ENCODE measurements at places on chromosomes 12 and 14.

GRCh38 chr14:69045857-69046475 is 66.9 kb upstream of the ACTN1 start:
- DNase-seq, result no peak

DNA sequence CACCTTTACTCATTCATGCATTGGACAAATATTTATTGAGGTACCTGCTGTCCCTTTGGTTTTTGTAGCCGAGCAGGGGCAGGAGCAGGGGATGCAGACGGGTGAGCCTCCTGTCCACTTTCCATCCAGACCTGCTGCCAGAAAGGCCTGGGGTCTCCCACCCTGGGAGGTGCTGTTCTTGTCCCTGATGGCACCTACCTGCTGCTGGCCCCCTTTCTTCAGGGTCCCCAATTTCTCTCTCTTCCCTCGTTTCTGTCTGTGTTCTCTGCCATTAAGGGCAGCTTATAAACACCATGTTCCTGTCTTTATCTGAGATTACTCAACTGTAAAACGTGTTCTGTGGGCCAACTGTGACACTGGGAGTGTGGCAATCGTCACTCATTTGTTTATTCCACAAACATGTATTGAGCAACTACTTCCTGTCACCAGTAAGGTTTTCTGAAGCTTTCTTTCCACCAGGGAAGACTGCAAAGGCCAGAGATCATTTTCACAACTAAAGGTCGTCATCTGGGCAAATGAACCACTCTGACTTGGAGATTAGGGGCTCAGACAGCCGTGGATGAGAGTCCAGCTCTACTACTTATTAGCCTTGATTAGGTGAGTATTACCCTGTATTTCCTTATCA is at the start of gene HAL:
Gene HAL, minus strand, starts transcription at position 311 of the 625 bp plus-strand sequence. CDS start 434 bp downstream, outside the sequence.
- DNase-seq, result no peak

DNA sequence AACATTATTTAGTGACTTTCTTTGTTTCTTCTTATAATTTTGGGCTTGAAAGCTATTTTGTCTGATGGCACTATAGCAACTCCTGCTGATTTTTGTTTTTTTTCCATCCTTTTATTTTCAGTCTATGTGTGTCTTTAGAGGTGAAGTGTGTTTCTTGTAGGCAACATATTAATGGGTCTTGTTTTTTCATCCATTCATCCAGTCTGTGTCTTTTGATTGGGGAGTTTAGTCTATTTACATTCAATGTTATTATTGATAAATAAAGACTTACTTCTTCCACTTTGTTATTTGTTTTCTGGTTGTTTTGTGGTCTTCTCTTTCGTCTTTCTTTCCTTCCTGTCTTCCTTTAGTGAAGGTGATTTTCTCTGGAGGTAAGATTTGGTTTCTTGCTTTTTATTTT is 198.0 kb downstream of the CRADD start:
- no peak for DNase-seq

DNA sequence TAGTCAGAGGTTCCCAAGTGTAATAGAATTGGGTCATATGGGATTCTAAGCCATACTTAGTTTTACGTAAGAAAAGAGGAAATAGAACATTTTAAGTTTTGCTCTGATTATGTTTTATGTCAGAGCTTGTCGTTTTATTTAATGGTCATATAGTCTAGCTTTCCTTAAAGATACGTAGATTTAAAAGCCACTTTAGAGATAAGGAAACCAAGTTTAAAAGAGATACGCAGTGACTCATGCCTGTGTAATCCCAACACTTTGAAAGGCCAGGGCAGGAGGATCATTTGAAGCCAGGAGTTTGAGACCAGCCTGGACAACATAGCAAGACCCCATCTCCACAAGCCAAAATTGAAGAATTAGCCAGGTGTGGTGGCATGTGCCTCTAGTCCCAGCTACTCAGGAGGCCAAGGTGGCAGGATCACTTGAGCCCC is 19.5 kb downstream of the MAPK1IP1L start:
- DNase-seq, result no peak

DNA sequence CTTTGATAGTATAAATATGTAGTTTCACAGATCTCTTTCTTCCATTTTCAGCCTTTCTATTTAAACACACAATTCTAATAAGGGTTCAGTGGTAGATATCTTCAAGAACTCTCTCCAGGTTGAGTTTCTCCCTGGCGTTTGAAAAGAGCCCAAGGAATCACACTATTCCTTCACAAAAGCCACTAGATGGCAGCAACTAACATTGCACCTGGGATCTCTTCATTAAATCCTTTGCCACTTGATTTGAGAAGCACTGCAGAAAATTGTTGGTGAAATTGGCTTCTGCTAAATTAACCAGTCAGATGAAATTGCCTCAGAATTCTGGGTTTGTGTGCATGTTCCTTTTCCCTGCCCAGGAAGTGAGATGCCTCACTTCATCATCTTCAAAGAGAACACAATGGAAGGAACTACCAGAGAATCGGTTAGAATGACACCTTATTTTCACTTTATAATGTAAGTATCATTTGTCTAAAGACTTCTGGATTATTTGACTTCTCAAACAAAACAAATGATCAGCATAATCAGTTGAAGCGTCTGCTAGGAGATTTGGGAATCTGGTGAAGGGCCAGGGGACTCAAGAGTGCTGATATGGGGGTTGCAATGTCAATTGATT is 6.8 kb downstream of the CCDC198 start:
- DNase-seq, result no peak

DNA sequence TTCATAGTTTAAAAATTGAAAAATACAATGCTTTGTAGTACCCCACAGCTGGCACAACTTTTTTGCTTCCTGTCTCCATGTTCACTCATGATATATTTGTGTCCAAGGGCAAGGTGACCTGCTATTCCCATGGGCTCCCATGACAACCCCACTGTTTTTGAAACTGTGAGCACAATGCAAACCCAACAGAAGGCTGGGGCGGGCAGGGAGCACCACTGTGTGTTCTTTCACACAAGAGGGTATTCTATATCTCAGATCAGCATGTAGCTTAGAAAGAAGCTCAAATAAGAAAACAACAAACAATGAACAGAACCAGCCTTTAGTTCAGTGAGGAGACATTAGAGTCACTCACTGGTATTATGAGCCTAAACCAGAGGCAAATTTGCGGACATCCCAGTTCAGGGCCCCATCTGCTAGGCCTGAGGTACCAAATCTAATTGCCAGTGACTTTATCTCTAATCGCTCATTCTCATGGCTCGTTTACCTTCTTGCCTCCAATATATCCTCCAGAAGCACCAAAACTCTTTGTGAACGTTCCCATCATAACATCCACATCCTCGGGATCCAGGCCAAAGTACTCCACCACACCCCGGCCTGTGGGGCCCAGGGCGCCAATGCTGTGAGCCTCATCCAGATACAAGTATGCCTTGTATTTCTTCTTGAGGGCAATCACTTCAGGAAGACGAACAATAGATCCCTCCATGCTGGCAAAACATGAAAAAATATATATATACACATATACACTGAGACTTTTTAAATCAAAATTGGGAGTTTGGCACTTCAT is 56.4 kb upstream of the ISM2 start:
- DNase-seq, result no peak

DNA sequence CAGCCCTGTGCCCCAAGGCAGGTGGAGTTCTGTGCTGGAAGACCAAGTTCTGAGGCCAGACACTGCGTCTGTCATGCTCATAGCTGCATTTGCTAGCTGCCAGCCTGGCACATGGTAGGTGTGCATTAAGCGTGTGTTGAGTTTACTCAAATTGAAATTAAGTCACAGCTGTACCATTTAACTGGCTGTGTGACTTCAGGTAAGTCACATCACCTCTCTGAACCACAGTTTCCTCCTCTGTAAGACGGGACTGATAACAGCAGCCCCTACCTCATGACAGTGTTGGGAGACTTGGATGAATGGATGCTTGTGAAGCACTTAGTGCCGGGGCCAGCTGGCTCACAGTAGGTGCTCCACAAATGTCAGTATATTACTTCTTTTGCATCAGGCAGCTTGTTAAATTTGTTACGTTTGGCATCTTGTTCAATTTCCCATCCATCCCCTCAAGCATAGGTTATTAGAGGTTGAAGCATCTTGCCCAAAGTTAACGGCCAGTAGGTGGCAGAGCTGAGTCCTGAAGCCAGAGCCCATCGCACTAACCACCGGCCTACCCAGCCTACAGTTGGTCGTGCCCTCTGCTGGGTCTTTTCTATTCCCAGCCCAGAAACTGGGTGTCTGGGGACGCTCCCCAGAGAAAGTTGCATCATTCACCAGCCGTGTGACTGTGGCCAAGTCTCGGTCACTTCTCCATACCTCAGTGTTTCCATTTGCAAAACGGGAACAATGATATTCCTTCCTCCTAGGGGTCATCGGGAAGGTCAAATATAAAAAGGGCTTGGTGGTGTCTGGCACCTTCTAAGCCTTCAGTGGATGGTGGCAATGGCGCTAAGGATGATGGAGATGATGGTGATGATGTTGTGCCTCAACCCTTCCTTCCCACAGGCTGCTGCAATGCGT is 4.5 kb downstream of the DAO start:
- DNase-seq, result no peak

GRCh38 chr14:58944968-58945356 is 243.5 kb upstream of the DAAM1 start:
- no peak for DNase-seq

GRCh38 chr14:59341858-59342477 is 123.2 kb downstream of the GPR135 start:
- no peak for DNase-seq

DNA sequence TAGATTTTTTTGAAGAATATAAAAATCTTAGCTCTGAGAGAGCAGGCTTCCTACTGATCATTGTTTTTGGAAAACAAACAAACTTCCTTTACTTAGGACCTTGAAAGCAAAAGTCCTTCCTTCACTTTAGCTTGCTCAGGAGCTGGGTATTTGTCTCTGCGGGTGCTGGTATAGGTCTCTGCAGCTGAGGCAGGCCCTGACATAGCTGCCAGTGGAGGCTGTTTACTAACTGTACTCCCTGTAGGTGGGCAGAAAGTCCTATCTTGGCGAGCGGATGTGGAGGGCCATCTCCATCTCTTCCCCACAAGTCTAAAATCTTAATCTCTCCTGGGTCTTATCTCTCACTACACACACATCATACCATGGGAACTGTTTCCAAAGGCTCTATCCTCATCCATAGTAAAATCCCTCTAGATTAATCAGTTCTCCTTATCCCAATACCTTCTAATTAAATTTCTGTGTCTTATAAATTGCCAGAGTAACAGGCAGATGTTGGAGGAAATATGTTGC is 4.1 kb upstream of the MIA2 start:
- DNase-seq, result no peak

DNA sequence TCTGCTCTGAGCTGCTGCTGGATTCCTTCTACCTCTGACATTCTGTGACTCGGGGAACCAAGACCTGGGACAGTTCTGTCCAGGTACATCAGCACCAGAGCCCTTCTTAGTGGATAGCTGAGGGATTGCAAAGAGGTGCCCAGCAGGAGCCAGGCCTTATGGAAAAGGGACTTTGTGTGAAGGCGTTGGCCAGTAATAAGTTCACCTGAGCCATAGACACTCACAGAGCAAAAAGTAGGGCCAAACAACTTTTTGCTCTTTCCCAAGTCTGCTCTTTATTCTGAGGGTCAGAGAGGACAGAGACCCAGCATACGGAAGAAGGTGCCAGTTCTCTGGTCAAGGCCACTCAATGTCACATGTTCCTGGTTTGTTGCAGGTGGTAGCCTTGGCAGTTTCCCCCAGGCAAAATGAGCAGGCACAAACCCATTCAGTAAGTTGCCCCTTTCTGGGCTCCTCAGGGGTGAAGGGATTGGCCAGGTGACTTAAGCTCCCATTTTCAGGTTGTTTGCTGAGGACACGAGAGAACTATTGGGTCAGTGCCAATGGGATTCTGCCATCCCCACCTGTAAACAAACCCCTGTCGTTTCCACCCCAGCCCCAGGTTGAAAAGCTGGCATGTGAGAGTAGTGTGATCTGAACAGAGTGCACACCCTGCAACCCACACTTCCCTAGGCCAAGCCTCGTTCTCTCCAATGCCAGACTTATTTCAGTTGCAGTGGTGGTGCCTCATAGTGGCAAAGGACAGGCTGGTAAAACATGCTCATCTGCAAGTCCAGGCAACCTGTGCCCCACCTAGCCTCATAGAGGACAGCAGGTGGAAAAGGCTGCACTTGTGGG is 150.3 kb downstream of the SMOC1 start:
- DNase-seq, result no peak

GRCh38 chr14:66495218-66496098 is 9.3 kb downstream of the CCDC196 start:
- peak; percentile 13 for DNase-seq

- no peak for DNase-seq
These were observed 24.9 kb downstream of the PUS7L start for GRCh38 chr12:43733687-43734086.

- no peak for DNase-seq
These were observed 148.3 kb downstream of the SAMD4A start for GRCh38 chr14:54715239-54715638.

GRCh38 chr14:91348845-91349465 is 68.7 kb downstream of the CCDC88C start:
- no peak for DNase-seq

- DNase-seq, result no peak
These were observed 40.6 kb downstream of the PPP1R13B start for GRCh38 chr14:103806805-103807204.

DNA sequence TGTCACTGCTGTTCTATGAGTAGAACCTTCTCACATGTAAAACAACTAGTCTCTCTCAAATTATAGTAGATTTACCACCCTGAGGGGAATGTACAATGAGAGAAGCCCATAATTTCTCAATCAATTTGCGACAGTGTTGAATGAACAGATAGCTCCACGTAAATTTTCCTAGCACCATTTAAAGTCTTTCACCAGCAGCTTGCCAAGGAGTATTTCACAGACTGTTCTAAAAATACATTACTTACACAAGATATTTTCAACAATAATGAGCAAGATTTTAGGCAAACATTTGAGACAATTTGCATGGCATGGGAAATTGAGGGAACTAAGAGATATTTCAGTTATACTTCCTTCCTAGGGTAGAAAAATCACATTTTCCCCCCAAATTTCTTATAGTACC is 151.6 kb downstream of the KICS2 start:
- DNase-seq, result no peak
